ENCODE measurements at places on chromosomes 7 and 10.

- DNase-seq: no peak
Measured at GRCh38 chr10:133170092-133170491, 10.1 kb downstream of the KNDC1 start.

DNA sequence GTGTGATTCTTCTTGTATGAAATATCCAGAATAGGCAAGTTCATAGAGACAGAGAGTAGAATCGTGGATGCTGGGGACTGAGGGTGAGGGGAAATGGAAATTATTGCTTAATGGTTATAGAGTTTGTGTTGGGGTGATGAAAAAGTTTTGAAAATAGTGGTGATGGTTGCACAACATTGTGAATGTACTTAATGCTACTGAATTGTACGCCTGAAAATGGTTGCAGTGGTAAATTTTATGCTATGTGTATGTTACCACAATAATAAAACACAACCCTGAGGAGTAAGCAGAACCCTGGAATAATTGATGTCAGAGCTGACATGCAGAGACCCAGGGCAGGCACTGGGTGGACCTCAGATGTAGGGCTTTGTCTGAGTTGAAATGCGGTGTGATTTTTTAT lies 57.6 kb downstream of the TACR2 start:
- no peak for DNase-seq

- DNase-seq: no peak
Measured at GRCh38 chr10:106618646-106619045, 545.9 kb downstream of the SORCS1 start.

DNA sequence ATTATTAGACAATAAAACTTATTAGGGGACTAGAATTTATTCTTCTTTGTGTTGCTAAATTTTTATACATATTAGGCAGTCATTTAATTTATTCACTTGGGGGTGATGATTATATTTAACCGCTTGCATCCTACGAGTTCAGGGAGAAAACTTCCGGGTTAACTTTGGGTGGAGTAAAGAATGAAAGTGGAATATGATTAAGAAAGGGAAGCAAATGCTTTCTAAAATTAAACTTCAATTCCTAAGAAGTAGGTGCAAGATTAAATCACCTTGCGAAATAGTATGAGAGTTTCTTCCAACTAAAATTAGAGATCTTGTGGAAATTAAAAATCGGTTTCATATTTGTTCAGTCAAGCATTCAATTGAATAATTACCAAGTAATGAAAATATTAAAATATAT lies 33.5 kb downstream of the MRC1 start:
- DNase-seq: no peak

- DNase-seq: no peak
Measured at GRCh38 chr7:92588561-92588960, 1.6 kb downstream of the FAM133B start.

- no peak for DNase-seq
Measured at GRCh38 chr10:110324201-110324804, 19.6 kb upstream of the SMNDC1 start.

- DNase-seq: no peak
Measured at GRCh38 chr10:130017631-130018022, 53.6 kb upstream of the EBF3 start.

DNA sequence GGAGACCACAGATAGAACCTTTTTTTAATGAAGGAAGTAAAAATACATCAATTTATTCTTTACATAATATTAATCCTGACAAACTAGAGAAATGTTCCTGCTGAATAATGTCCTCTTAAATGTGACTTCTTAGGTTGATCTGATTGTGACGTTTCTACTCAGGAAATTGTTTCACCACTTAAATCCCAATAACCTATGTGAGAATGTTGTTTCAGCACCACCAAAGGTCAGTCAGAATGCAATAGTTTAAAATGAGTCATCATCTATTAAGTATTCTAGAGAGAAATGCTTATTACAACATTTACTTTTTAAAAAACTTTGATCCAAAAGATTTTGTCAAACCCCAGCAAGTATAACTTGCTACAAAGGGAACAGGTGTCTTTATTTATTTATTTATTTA lies 155.4 kb upstream of the CACNA2D1 start:
- DNase-seq: no peak

- DNase-seq: no peak
Measured at GRCh38 chr7:82384051-82384464, 59.5 kb downstream of the CACNA2D1 start.

GRCh38 chr7:47143339-47143738 lies 438.6 kb downstream of the TNS3 start:
- no peak for DNase-seq

DNA sequence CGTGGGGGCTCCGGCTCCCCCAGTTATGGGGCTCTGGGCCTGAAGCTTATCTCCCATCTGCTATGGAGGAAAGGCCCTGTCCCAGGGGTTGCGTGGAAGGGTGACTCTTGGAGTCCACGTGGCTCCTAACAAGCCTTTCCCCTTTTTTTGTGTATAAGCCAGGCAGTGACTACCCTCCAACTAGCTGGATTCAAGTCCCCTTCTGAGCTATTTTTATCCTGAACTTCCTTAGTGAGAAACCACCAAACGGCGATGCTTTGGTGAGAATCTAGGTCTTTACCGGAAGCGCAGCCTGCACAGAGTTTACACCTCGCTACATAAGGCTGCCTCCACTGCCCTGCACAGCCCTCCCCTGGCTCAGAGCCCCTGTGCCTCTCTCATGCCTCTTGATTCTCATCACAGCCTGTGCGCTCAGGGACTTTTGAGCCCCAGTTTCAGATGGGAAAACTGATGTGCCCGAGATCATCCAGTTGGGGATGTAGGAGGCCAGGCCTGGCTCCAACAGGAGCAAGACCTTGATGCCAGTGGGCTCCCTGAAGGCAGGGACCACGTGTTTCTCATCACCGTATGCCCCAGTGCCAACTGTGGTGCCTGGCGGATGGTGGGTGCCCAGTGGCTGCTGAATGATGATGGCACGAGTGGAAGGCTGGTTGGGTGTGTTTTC lies 102.3 kb upstream of the PPIF start:
- no peak for DNase-seq

DNA sequence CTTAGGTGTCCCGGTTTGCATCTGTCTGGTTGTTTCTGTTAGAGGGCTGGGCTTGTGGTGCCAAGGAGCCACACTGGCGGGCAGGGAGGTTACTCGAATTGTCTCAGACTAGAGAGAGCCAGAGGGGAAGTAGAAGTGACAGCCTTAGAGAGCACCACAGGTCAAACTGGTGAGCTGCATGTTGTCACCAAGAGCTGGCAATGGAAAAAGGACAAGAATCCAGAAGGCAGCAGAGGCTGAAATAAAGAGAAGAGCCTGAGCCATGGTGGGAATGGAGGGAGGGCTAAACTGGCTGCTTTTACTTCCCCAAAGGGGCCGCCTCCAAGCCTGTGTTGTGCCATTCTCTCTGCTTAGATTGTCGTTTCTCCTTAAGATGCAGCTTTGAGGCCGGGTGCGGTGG lies 31.1 kb upstream of the RHBDD2 start:
- no peak for DNase-seq

DNA sequence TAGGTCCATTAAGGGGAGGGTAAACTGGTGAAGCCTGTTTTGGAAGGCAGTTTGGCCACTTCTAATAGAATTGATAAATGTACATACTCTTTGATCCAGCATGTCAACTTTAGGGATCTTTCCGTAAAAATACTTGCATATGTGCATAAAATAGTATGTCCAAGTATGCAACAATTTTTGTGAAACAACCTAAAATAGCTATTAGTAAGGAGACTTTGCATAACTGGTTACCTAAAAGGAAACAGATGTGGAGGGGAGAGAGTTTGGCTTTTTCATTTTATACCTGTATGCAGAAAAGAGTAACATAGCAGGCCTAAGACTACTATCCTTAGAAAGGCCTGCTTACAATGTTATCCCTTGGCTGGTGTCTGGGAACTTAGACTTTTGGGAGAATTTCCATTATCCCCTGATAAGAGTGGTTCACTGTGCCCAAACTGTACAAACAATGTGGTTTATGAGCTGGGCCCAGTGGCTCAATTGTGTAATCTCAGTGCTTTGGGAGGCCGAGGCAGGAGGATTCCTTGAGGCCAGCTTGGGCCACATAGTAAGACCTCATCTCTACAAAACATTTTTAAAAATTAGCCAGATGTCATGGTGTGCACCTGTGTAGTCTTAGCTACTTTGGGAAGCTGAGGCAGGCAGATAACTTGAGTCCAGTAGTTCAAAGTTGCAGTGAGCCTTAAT lies 21.3 kb downstream of the PTPN12 start:
- DNase-seq: no peak

GRCh38 chr7:80910228-80910627 lies 8.6 kb downstream of the SEMA3C start:
- no peak for DNase-seq

- DNase-seq: no peak
Measured at GRCh38 chr7:12571691-12572090, 1.2 kb downstream of the SCIN start.

GRCh38 chr10:104336821-104337467 lies 1.3 kb downstream of the ITPRIP start:
- DNase-seq: no peak

- peak; percentile 90 for DNase-seq
Measured at GRCh38 chr7:127252778-127253280, at the start of gene GRM8. TSS of gene GRM8 (minus strand) at chr7:127252941.

DNA sequence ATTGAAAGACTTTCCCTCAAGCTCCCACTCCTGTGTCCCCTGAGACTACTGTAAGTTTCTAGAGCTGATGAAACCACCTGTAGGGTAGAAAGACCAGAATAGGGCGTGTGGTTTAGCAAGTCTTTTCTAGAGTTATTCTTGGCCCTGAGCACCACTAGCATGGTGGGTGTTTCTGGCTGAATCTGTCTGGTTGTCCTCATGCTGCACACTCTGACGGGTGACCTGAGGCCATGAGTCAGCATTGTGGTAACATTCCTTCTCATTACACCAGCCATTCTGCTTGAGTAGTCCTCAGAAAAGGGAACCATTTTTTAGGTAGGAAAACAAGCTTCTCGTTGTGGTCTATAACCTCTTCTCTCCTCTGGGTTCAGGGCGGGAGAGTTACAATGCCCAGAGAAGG lies 250.3 kb downstream of the SNX13 start:
- no peak for DNase-seq

DNA sequence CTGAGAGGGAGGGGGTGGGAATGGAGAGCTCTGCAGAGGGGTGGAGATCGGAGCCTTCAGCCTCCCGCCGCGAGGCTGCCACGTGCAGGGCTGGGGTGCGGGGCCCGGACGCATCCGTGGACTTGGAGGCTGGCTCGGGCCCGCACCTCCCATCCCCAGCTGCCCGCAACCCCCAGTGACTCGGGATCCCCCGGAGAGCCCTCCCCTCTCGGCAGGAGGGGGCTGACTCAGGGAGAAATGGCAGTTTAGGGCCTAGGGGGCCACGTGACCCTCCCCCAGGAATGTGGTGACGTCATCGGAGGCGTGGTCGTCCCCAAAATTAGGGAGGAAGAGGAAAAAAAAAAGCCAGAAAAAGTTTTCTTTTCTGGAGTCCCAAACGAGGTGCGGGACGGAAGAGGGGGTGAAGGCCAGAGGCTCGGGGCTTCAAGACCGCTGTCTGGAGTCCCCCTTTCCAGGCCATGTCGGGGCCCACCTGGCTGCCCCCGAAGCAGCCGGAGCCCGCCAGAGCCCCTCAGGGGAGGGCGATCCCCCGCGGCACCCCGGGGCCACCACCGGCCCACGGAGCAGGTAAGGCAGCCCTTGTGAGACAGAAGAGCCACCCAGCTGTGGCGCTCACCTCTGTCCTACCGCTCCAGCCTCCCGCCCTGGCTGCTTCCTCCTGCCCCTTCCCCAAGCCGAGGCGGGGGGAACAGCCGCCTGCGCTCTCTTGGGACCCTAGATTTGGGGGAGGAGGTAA lies at the start of gene TRIP6:
Gene TRIP6, plus strand, starts transcription at position 348 of the 736 bp plus-strand sequence. Its CDS starts 111 bp downstream, at position 459.
- DNase-seq: no peak

DNA sequence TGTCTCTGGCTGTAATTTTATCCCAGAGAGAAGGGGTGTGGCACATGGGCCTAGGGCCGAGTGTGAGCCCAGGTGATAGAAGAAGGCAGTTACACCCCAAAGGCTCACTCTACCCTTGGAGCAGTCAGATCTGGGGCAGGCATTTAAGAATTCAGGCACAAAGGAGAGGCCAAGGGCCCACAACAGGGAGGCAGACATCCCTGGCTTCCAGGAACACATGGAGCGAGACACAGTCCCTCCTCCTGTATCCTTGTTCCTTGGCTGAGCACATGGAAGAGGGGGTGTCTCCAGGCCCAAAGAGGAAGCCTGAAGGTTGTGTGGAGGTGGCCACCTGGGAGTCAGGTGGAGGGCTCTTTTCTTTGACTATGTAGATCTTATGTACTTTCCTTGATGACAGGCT lies 286.2 kb downstream of the RPS24 start:
- DNase-seq: no peak

- no peak for DNase-seq
Measured at GRCh38 chr10:71398976-71399375, 2.3 kb downstream of the CDH23 start.

DNA sequence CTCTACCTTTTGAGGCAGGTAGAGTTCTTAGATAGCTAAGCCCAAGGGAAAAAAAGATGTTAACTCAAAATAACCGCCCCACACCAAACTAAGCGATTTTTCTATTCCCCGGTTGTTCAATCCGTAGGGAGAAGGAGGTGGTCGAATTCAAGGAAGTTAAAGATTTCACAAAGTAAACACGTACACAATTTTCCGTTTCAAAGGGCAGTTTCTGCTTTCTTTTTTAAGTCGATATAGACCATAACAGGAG lies 842 bp downstream of the KBTBD2 start:
- DNase-seq: no peak

DNA sequence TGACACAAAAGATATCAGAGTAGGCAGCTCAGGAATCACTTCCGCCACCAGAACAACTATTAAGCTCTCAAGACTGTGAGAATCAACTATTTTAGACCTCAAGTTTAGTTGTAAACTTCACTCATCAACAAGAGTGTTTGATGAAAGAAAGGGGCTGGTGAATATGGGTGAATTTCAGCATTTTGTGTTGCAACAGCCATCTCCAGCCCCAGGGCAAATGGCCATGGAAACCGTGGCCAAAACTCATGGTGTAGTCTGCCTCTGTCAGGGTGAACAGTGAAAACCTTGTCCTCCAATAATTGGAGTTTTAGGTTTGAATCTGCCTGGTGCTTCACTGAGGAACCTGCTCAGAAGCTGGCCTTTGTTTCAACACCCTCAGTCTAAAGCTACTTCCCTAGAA lies 60.0 kb downstream of the POLR1F start:
- no peak for DNase-seq

DNA sequence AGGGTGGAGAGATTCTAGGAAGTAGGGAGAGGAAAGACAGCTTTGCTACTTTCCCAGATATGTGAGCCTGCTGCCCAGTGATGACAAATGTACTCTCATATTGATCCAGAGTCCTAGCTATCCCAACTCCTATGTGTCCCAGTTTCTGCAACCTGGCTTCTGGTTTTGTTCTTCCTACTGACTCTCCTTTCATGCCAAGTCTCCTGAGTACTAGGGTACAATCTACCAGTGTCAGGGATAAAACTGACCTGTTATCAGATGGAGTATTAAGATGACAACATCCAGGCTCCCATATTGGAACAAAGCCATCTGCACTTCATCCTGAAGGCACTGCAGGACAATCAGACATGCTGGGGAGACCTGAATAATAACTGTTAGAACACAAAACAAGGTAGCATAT lies 233.7 kb upstream of the PHYHIPL start:
- DNase-seq: peak; percentile 44

DNA sequence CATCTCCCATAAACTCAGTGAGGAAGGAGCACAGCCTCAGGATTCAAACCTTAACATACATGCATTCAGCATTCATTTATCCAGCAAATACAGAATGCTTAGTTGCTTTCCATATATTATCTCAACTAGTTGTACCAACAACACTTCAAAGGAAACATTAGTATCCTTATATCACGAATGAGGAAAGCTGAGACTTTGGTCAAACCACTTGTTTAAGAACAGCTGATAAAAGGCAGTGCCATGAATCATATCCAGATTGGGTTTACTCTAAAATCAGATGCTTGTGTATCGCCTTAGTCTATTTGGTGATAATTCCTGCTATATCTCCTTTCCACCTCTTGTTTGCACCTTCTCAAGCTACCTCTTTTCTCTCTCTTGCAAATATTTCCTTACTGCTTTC lies 1.9 kb upstream of the CPED1 start:
- no peak for DNase-seq

All from NCI-H1105 treated with DMSO at 0.1 percent for 48 hours (cell line).